ENCODE measurements at places on chromosomes 2 and 18.

DNA sequence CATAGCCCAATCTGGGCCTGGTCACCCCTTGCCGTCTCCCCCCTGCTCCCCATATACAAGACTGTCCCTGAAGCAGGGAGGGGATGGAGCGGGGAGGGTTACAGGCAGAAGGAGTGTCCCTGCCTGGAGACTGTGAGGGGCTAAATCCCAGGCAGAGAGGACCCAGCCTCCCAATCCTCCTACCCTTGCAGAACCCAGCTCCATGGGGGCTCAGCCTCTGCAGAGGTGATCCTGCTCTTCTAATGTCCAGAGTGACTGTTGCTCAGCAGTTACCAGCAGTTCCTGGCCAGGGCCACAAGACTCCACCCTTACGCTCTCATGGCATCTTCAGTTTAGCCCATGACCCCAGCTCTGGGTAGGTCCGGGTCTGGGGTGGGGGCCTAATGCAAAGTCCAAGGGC is 58.1 kb downstream of the COA5 start:
- no peak for DNase-seq

DNA sequence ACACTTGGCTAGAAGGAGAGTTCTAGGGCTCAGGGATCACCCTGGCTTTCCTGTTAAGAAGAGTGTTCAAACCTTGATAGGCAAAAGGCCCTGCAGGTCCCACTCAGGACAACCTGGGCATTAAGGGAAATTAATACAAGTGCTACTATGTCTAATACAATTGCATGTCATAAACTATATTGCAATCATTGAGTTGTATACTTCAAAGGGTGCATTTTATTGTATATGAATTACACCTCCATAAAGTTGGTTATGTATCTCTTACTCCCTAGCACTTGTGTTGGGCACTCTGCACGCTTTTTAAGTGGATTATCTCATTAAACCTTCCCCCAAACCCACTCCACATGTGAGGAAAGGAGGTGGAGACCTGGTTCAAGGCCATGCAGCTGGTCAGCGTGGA is 172.1 kb upstream of the GLI2 start:
- DNase-seq, result no peak

DNA sequence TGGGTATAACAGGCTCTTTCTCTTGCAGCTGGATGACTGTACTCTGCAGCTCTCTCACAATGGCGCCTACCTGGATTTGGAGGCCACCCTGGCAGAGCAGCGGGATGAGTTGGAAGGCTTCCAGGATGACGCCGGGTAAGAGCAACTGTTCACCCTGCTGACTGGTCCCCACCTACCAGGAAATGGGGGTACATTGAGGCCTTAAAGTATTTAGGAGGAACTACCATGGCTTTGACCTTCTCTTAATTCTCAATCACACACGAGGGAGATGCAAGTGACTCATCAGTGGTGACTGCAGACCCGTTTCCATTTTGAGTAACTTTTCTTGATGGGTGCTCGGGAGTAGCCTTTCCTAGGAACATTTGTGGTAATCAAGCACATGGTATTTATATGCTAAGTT is 58.0 kb downstream of the FHOD3 start:
- no peak for DNase-seq

DNA sequence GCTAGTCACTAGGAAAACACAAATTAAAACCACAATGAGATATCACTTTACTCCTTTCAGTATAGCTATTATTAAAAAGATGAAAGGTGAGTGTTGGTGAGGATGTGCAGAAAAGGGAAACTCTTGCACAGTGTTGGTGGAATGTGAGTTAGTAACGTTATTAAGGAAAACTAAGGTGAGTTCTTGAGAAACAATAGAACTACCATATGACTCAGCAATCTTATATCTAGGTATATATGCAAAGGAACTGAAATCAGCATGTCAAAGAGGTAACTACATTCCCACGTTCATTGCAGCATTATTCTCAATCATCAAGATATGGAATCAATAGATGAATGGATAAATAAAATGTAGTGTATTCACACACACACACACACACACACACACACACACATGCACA is 117.3 kb upstream of the HNMT start:
- DNase-seq, result no peak

GRCh38 chr2:135651717-135652116 is 89.9 kb upstream of the UBXN4 start:
- no peak for DNase-seq

Data from heart right ventricle (tissue), 16 donors.